CD4-positive, alpha-beta T cell treated with Interleukin-17A for 4 hours (primary cell): ENCODE measurements at places on chromosomes 13 and 19.

GRCh38 chr13:113275387-113275786 is 21.7 kb upstream of the LAMP1 start:
- peak; percentile 52 for DNase-seq

DNA sequence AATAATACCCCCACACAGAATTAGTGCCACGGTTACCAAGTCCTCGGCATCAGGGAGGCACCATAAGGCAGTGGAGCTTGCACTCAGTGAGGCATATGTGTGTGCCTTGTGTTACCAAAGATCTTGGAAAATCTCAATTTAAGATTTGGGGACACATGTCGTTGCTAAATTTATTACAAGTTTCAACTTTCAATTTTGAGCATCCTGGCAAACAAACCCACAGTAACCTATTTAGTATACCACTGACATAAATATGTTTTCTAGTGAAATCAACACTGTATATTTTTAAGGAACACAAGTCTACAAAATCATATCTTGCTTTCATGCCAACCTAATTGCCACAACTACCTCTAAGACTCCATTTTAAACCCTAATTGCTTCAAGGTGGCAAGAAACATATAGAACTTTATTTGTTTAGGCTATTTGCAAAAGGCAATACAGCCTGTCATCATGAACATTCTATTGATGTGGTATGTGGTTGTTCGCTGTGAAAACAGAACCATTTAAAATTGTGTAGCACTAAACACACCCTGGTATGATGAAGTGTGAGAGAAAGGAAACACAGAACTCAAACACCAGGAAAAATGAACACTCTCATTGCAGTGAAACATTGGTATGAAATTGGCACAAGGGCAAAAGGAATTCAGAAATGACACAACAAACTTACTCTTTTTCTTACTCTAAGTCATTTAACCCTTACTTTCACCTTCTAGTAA is 531.1 kb downstream of the IRS2 start:
- no peak for DNase-seq

DNA sequence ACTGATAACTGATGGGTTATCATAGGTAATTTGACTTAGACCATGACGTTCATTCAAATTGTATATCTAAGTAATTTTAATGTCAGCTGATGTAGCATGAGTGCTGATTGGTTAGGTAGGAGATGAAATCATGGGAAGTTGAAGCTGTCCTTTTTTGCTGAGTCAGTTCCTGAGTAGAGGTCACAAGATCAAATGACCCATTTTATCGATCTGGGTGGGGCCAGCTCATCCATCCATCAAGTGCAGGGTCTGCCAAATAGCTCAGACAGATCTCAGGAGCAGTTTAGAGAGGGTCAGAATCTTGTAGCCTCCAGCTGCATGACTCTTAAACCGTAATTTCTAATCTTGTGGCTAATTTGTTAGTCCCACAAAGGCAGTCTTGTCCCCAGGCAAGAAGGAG is 35.3 kb upstream of the CD177 start:
- no peak for DNase-seq

GRCh38 chr13:113917594-113918371 is 53.9 kb upstream of the GAS6 start:
- no peak for DNase-seq

GRCh38 chr13:72149701-72150100 is 282.7 kb upstream of the DACH1 start:
- DNase-seq, result no peak

GRCh38 chr13:96898212-96898611 is 96.1 kb downstream of the OXGR1 start:
- no peak for DNase-seq

GRCh38 chr19:9070066-9070465 is 16.8 kb upstream of the OR1M1 start:
- DNase-seq, result no peak

GRCh38 chr13:111304041-111304544 is 16.3 kb upstream of the TEX29 start:
- no peak for DNase-seq

GRCh38 chr13:73672492-73672891 is 461.7 kb downstream of the KLF12 start:
- no peak for DNase-seq

- no peak for DNase-seq
Measured at GRCh38 chr13:89066868-89067466, 1395.8 kb downstream of the SLITRK5 start.

DNA sequence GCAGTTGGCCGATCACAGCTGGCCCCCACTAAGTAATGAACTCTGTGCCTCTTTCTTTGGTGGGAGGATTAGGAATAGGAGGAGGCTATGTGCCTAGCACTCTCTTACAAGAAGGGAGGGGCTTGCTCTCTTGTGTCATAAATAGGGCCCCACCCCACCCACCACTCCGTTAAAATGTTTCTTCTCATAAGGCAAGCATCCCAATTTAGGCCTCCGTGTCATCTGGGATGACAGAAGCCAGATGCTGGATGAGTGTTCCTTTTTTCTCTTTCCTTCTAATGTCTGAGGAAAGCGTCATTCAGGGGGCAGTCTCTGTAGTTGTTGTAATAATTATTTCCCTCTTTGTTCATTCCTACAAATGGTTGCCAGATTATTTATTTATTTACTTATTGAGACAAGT is at the start of gene LIPE:
TSS of gene LIPE (minus strand) at position 76 of the 400 bp plus-strand sequence. CDS start 239 bp downstream, outside the sequence.
- DNase-seq, result no peak

- no peak for DNase-seq
Measured at GRCh38 chr13:100209857-100210825, 121.2 kb downstream of the PCCA start.

DNA sequence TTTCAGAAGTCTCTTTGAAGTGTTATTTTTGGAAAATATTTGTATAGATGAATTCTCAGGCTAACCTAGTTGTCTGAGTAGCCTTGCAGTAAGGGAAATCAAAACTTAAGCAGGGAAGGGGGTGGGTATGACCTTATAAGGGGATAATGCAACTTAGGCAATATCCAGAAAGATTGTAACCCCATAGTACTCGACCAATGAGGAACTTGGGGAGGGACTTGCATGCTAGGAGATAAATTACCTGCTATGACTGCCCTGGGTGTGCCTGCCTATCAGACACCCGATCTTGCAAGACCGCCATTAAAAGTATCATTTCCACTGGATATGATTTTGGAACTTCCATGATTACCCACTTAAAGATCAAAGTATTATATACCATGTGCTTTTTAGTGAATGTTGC is 23.0 kb upstream of the RFXAP start:
- no peak for DNase-seq

DNA sequence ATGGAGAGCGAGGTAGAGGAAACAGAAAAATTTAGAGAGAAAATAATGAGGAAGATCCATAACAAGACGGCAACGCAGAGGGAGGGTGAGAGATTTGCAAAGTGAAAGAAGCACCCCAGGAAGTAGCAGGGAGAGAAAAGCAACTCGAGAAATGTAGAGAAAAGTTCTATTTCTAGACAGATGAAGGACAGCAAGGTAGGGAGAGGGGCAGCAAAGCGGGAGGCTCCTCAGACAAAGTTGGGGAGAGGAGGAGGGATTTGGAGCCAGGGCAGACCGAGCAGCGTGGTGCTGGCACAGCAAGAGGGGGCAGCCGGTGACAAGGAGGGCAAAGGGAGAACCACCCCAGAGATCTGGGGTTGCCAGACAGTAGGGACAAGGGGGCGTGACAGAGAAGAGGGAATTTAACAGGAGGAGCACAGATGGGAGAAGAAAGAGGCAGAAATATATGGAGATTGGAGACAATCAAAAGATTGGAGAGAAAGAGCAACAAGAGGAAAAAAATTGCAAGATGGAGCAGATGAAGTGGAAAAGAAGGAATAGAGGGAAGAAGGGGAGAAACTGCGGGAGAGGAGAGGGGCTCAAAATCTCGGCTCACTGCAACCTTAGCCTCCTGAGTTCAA is 989 bp downstream of the ZNF766 start:
- DNase-seq, result peak; percentile 9

GRCh38 chr19:35744430-35745327 is 539 bp downstream of the U2AF1L4 start:
- DNase-seq, result peak; percentile 96

DNA sequence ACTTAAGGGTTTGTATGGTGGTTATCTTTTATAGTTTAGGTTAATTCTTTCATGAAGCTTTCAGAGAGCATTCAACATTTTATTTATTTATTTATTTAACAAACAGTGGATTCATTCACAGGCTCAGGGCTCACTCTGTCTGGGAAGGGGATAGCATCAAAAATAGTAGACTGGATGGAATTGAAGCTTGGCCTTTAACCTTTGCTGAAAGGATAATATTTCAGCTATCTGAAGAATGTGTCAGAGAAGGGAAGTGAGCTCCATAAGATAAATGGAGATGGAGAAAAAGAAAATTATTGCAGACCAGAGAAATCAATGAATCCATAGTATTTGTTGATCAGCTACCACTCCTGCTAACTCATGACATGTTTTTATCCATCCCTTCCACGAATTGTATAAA is 305.6 kb downstream of the COG6 start:
- DNase-seq, result no peak

DNA sequence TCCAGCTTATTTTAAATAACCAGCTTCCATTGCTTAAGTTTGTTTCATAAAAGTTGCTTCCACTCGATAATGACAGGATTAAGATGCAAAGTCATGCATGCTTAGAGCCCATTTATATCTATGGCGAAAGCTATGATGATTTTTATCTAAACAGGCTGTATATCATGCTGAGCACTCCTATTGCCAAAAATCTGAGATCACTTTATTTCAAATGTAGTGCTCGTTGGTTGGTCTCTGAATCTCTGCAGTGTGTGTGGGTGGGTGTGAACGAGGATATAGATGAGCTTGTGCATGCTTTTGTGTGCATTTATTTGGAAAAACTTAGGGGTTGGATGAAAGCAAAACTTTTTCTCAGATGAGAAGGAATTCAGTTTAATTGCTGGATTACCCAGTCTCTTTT is 27.0 kb upstream of the ARGLU1 start:
- DNase-seq, result no peak

GRCh38 chr13:94677799-94678198 is 34.5 kb downstream of the SOX21 start:
- no peak for DNase-seq

GRCh38 chr19:44496711-44497110 is 3.6 kb downstream of the ZNF180 start:
- DNase-seq, result no peak

- no peak for DNase-seq
Measured at GRCh38 chr19:49543032-49543431, 15.2 kb downstream of the RCN3 start.

DNA sequence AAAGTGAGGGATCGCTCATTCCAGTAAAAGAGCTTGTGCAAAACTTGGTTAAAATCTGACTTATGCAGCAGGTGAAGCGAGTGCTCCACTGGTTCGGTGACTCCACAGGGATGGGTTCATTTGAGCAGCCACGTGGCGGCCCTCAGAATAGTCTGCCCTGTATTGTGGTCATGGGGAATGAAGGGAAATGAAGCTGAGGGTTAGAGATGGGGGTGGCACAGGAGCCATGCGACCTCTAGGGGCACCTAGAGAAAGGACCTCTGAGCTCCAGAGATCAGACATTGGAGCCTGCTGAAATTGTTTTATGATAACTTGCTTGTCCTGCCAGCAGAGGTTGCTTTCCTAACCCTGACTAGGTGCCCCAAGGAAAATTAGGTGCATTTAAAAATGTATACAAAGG is 26.6 kb downstream of the CBY2 start:
- no peak for DNase-seq

GRCh38 chr13:73365252-73365651 is 306.4 kb downstream of the KLF5 start:
- DNase-seq, result no peak

DNA sequence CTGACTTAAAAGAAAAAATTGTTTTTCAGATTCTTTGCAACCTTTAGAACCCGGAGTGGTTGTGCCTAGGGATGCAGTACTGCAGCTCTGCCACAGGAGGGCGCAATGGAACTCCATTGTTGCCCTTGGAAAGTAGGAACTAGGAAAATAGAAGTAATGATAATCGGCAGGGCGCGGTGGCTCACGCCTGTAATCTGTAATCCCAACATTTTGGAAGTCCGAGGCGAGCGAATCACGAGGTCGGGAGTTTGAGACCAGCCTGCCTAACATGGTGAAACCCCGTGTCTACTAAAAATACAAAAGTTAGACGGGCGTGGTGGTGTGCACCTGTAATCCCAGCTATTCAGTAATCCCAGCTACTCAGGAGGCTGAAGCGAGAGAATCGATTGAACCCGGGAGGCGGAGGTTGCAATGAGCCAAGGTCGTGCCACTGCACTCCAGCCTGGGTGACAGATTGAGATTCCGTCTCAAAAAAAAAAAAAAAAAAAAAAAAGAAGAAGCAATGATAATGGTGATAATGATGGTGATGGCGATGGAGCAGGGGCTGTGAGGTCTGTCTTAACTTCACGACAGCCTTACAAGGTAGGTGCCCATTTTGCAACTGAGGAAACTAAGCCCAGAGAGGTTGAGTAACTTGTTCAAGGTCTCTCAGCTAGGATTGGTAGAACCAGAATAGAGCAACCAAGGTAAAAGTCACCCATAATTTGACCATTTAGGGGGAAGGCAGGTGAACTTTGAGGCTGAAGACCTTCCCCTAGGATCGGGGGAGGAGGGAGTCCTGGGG is 5.5 kb upstream of the ADAMTS10 start:
- DNase-seq, result peak; percentile 75

GRCh38 chr13:62578402-62578801 is 1162.8 kb upstream of the PCDH20 start:
- no peak for DNase-seq

- DNase-seq, result no peak
Measured at GRCh38 chr19:14062558-14062855, 631 bp upstream of the PALM3 start.
